ENCODE measurements at places on chromosomes 12 and 14.

GRCh38 chr14:33679461-33680225 is 271.2 kb downstream of the EGLN3 start:
- no peak for DNase-seq

- no peak for DNase-seq
Observed at GRCh38 chr14:61566537-61567225, 128.6 kb upstream of the HIF1A start.

GRCh38 chr12:109428037-109428629 is 49.0 kb downstream of the KCTD10 start:
- DNase-seq, result peak; percentile 48

GRCh38 chr12:85804663-85805062 is 31.5 kb downstream of the RASSF9 start:
- DNase-seq, result no peak

- no peak for DNase-seq
Observed at GRCh38 chr14:35229084-35229791, 62.9 kb upstream of the PSMA6 start.

GRCh38 chr14:87343652-87344051 is 649.3 kb downstream of the GALC start:
- no peak for DNase-seq

DNA sequence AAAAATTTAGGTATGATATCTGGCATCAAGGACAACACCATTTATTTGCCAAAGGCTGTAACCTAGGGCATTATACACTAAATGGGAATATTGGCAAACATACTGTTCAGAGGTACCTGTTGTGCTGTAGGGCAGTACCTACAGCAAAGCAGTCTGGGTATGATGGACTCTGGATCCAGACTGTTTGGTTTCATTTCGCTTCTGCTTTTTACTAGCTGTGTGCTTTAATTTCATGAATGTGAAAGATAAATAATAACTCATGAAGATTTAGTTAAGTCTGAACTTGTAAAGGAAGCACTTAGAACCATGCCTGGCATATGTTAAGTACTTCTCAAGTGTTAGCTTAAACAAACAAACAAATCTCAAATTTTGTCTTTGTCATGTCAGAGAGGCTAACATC is 17.7 kb upstream of the SLC38A2 start:
- DNase-seq, result no peak

DNA sequence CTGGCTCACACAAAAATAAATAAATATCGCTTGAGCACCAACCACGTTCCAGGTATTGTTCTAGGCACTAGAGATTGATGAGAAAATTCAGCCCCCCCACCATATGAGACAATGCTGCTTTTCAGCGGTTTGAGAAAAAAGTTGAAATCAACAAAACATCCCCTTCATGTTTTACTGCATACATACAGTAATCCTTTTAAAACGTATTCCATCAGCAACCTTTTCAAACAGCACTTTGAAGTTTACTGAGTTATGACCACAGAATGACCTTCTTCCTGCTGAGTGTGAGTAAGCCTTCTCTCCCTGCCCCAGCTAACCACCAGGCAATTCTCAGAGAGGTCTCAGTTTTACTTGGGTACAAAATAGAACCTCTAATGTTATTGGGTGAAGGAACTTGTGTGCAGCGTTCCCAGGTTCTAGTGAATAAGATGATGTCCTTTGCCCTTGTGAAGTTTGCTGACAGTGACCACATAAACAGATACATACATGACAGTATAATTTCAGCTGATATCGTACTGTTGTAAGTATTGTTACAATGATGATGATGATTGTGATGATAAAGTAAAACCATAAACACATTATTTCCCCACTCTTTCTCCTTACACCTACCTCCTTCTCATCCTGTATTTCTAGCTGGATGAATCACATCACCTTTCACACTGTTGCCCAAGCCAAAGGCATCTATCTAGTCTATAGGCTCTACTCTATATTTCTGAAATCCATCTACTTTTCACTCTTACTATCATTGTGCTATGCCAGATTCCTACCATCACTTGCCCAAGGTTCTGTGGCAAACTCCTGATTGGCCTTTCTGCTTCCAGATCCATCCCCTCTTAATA is 124.4 kb upstream of the KRR1 start:
- no peak for DNase-seq

- no peak for DNase-seq
Observed at GRCh38 chr12:69023840-69024239, 90.9 kb upstream of the CPM start.

GRCh38 chr14:55533960-55534359 is 46.0 kb upstream of the KTN1 start:
- DNase-seq, result no peak

GRCh38 chr12:88144037-88144436 is 1.9 kb downstream of the TMTC3 start:
- DNase-seq, result no peak

DNA sequence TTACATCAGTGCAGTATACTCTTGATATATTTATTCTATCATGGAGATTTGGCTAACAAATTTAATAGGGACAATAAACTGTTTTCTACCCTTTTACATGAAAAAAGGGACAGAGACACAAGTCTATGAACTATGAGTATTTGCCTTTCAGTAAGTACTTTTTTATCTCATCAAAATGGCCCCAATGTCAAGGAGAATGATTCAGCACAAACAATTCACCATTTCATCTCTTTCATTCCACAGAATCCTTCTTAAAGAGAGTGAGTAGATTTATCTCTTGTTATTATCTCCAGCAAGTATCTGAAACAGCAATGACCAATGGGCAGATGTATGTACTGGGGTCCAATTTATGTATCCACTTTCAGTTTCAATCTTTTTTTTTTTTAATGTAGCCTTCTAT is 447.5 kb downstream of the NPAS3 start:
- DNase-seq, result no peak

GRCh38 chr12:50720501-50720900 is 43.4 kb upstream of the ATF1 start:
- no peak for DNase-seq

DNA sequence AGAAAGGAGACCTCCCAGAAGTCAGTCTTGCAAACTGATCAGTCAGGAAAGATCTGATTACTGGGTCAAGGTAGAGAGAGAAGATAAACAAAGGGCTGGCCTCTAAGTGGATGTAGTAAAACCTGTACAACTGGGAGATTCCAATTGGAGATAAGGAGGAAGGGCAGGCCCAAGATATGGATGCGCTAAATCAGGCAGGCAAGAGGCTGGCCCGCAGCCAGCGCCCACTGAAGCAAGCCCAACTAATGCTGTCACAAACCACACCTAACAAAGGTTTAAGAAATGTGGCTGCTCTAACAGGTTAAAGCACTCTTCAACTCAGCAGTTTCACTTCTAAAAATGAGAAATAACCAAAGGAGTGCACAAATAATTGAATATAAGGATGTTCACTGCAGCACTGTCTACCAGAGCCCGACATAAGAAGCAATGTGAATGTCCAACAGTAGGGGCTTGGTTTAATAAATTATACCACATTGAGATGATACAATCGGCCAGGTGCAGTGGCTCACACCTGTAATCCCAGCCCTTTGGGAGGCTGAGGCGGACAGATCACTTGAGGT is 4.7 kb downstream of the GLTP start:
- DNase-seq, result no peak

- DNase-seq, result no peak
Observed at GRCh38 chr14:38074081-38074480, 133.6 kb upstream of the SSTR1 start.

DNA sequence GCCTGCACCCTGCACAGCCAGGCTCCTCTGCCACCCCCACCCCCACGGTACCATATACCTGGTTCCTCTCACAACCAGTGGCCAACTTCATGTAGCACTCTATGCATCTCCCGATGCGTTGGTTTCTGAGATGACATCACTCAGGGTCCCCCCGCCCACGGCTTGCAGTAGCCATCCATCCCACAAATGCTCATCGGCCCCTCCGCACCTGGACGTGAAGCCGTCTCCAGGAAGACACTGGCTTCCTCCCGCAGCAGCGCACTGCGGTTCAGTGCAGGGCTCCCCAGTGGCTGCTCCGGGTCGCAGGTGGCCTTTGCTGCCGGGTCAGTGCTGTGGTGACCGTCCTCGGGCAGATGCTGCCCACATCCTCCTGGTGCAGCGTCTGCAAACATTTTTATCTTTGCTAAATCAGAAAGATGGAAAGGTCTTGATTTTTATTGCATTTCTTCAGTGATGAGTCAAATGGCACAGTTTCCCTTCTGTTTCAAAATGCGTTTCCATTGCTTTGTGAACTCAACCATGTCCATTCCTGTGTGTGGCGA is 27.5 kb upstream of the MMP17 start:
- DNase-seq, result no peak

- DNase-seq, result no peak
Observed at GRCh38 chr14:39033371-39033770, 69.7 kb downstream of the SEC23A start.

- no peak for DNase-seq
Observed at GRCh38 chr14:29814156-29815015, 113.3 kb downstream of the PRKD1 start.

- no peak for DNase-seq
Observed at GRCh38 chr14:104792101-104792884, 3.3 kb downstream of the AKT1 start.

GRCh38 chr14:100761481-100761880 is 34.8 kb downstream of the DLK1 start:
- DNase-seq, result no peak

DNA sequence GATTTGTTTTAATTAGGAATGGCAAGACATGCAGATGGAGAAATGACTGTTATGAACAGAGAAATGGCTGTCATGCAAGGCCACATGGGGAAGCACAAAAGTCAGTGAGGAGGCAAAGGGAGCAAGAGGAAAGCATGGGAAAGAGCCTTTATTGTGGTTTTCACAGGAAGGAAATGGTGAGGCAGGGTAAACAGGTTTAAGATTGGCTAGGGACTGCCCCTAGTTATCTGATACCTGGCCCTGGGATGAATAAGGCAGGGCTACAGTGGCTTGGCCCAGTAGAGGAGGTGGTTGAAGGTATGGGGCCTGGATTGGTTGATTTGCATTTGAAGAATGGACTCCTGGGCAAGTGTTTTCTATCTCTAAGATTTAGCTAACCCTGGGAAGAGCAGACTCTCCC is 168.7 kb upstream of the CNOT2 start:
- no peak for DNase-seq

DNA sequence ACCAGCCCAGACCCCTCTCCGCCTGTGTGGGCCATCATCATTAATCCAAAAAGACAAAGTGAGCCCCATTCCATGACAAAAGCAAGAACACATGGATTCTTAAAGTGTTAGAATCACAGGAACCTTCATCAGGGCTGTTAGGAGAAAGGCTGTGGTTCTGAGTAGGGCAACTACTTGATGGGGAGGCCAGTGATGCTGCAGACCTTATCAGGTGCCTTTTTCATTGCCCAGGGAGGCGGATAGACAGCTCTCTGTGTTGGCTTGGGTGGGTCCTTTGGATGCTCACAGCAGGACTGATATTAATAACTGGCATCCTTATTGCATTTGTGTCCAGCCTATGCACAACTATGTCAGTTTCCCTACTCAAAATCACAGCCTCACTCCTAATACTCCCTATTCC is 2.3 kb downstream of the HEBP1 start:
- DNase-seq, result no peak

DNA sequence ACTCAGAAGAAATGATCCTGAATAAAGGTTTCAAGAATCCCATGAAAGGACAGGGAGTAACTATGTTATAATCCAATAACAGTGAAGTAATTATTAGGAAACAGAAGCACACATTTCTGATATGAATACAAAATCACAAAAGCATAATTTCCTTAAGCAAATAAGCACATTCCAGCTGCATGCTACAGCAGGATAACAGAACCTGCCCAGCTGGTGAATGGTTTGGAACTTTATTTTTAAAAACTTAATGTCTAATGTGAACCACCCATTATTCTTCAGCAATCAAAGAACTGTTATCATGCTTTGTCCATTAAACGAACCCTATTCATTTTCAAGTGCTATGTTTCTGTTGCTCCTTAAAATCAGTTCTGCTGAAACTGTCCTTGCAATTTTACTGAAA is 13.4 kb downstream of the SPTLC2 start:
- no peak for DNase-seq

- DNase-seq, result no peak
Observed at GRCh38 chr14:70882776-70883492, 24.3 kb upstream of the PCNX1 start.

- DNase-seq, result no peak
Observed at GRCh38 chr14:76196980-76197695, 45.4 kb downstream of the GPATCH2L start.

DNA sequence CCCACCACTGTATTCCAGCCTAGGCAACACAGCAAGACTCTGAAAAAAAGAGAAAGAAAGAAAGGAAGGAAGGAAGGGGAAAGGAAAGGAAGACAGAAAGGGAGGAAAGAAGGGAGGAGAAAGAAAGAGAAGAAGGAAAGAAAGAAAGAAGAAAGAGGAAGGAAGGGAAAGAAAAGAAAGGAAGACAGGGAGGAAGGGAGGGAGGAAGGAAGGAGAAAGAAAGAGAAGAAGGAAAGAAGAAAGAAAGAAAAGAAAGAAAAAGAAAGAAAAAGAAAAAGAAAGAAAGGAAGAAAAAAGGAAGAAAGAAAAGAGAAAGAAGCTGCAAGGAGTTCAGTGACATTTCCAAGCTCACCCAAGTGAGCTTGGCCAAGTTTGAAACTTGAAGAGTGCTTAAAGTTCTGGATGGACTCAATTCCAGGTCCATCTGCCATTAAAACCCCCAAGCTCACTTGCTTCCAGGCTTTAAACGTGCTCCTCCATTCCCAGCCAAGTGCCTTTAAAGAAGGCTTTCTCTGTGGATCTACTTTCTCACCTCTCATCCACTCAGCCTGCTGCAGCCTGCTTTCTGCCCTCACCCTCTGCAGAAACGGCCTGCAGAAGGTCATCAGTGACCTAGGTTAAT is 101.5 kb downstream of the VCPKMT start:
- DNase-seq, result no peak

Measured in activated CD8-positive, alpha-beta memory T cell treated with anti-CD3 and anti-CD28 coated beads for 4 hours (primary cell).